Bronchial smooth muscle cell (primary cell): ENCODE measurements at places on chromosomes 7 and 10. TPM values are rescaled to one million over a fixed set of nuclear protein-coding genes. Genes with fewer than 3 reads are reported as not detected.

PVRIG gene
- not detected in 2 replicates for total RNA-seq

RHOBTB1 gene
- total RNA-seq, result 9.9 and 15.5 TPM in 2 replicates

NEUROD6 gene
- total RNA-seq, result not detected in 2 replicates

ZNF503 gene
- total RNA-seq, result 6.7 and 16.4 TPM in 2 replicates

OR2A5 gene
- total RNA-seq, result not detected in 2 replicates

TMEM72 gene
- total RNA-seq, result not detected in 2 replicates

PDAP1 gene
- total RNA-seq, result 29.8 and 31.1 TPM in 2 replicates

DNAH11 gene
- total RNA-seq, result under 0.01 and 0.95 TPM in 2 replicates

SFTPA2 gene
- not detected in 2 replicates for total RNA-seq

HDAC9 gene
- total RNA-seq, result 2.1 and 3.5 TPM in 2 replicates

GRK5 gene
- total RNA-seq, result 18.3 and 58.3 TPM in 2 replicates

EPHB6 gene
- under 0.01 and 1.2 TPM in 2 replicates for total RNA-seq

GSTO2 gene
- total RNA-seq, result 1.7 and 2.4 TPM in 2 replicates

ASIC3 gene
- 0.09 TPM in 1 of 2 replicates, not detected in the other for total RNA-seq

NRP1 gene
- 204 and 306 TPM in 2 replicates for total RNA-seq

SLC13A1 gene
- total RNA-seq, result not detected in 2 replicates

MMS19 gene
- 46.0 and 46.5 TPM in 2 replicates for total RNA-seq

MYL10 gene
- total RNA-seq, result not detected in 2 replicates

CDC14C gene
- total RNA-seq, result under 0.01 and 0.09 TPM in 2 replicates

ZPBP gene
- not detected in 2 replicates for total RNA-seq

RNLS gene
- 10.4 and 12.6 TPM in 2 replicates for total RNA-seq

HTRA1 gene
- total RNA-seq, result 88.8 and 155 TPM in 2 replicates

LIPJ gene
- total RNA-seq, result under 0.01 and 0.16 TPM in 2 replicates

OR13A1 gene
- total RNA-seq, result under 0.01 TPM in 1 of 2 replicates, not detected in the other

ADAM22 gene
- 0.47 and 1.4 TPM in 2 replicates for total RNA-seq

TMEM236 gene
- under 0.01 TPM in 1 of 2 replicates, not detected in the other for total RNA-seq

PAOX gene
- total RNA-seq, result 6.1 and 6.6 TPM in 2 replicates

CTNNA3 gene
- not detected in 2 replicates for total RNA-seq

FGF8 gene
- 0.16 TPM in 1 of 2 replicates, not detected in the other for total RNA-seq

ELN gene
- total RNA-seq, result 6.5 and 19.7 TPM in 2 replicates

ACTL6B gene
- total RNA-seq, result not detected in 2 replicates
